ENCODE measurements at places on chromosomes 5 and 9.

DNA sequence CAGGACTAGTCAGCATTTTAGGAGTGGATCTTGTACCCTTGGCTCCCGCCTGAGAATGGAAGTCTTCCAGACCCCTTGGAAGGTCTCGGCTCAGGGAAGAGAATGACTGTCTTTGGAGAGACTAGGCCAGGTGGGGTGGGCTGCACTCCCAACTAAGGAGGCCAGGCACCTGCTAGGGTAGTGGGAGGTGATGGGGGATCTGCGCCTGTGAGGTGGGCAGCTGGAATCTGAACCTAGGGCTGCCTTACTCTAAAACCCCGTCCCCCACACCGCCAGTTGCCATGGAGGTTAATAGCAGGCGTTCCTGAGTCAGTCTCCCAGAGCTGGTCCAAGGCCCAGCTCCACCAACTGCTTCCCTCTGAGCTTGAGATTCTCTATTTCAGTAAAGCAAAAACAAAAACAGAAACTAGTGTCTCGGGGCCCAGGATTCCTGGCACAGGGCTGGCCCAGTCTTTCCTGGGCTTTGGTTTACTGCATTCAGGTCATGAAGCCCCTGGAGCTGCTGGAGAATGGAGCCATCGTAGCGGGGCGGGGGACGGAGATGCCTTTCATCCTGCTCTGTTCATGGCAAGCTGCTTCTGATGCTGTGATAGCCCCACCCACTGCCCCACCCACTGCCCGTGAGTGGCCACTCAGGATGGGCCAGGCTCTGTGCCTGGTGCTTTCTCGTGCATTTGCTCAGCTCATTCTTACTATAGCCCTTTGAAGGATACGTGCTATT is 57.5 kb downstream of the DAB2IP start:
- no peak for DNase-seq

GRCh38 chr5:96601715-96602244 is 60.4 kb upstream of the CAST start:
- DNase-seq = no peak

DNA sequence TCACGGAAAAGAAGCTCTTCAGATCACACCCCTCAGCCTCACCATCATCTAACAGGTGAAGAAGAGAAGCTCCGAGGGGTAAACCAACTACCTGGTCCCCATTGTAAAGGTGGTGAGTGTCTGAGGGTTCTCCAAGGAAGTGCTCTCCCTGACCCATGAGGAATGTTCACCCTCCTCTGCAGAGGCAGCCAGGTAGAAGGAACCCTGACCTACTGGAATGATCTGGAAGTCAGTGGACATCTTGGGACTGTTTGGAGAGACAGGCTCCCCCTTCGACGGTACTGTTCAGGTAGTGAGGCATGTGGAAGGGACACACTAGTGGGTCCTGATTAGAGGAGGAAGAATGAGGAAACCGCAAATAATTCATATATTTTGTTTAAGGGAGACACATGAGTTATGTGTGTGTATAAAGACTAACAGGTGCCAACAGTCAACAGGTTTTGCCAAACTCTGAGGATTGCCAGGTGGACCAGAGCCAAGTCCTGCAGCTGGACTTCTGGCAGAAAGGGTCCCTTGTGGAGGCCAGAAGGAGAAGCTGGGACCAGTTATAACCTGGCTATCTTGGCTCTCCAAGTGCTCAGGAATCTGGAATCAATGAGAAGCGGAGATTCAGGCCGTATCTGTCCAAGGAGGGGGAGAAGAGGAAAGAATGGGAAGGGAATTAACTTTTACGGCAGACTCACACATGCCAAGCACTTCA is 3.0 kb upstream of the ZBTB34 start:
- no peak for DNase-seq

DNA sequence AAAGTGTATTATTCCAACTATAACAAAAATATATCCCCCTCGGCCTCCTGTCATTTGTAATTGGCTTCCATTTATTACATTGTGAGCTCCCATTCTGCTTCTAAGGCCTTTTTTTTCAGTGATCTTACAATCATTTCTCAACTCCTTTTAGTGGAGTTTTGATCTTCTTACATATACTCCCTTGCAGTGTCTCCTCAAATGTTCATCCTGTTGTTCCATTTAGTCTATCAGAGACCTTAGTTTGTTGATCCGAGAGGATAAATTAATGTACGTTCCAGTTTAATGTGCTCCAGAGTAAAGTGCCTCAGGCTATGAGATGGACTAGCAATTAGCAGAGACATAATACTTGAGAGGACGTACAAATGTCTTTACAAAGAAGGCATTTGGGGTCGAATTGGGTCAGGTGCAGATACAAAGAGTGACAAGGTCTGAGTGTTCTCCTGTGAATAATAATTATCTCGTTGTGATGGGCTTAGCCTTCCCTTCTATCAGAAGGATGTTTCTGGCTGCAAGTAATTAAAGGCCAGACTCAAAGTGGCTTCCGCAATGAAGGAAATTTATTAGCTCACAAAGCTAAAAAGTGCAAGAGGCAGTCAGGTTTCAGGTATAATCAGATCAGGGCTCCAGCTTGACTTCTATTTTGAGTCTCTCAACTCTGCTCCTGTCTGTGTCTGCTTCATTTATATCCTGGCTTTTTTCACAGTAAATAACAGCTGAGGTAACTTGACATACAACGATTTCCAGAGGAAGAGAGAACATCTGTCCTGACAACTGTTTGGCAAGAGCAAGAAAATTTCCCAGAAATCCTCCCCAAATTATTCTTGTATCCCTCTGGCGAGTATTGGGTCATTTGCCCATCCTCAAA is 30.1 kb downstream of the ARRDC3 start:
- no peak for DNase-seq

- DNase-seq = no peak
Measured at GRCh38 chr9:2821855-2822254, 22.0 kb downstream of the PUM3 start.

DNA sequence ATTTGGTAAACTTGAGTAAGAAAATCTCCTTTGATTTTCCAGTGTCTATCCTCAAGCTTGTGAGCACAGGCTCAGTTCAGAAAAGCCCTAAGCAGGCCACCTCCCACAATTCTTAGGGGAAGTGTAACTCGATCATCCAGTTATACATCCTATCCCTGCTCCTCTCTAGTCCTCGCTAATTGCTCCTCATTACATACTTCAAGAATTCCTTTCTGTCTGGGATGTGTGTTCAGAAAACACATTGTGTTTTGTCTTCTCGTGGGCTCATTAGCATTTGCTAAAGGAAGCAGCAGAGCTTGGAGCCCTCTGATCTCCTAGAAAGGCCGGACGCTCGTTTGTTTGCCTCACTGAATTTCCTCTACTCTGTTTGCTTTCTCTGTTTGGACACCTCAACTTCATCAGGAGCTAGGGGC is 268.2 kb upstream of the RFX3 start:
- no peak for DNase-seq

- no peak for DNase-seq
Measured at GRCh38 chr9:21668516-21668915, 133.9 kb upstream of the MTAP start.

- DNase-seq = no peak
Measured at GRCh38 chr9:125679597-125680189, 27.3 kb downstream of the MAPKAP1 start.

- no peak for DNase-seq
Measured at GRCh38 chr9:81032831-81033230, 656.5 kb downstream of the TLE1 start.

DNA sequence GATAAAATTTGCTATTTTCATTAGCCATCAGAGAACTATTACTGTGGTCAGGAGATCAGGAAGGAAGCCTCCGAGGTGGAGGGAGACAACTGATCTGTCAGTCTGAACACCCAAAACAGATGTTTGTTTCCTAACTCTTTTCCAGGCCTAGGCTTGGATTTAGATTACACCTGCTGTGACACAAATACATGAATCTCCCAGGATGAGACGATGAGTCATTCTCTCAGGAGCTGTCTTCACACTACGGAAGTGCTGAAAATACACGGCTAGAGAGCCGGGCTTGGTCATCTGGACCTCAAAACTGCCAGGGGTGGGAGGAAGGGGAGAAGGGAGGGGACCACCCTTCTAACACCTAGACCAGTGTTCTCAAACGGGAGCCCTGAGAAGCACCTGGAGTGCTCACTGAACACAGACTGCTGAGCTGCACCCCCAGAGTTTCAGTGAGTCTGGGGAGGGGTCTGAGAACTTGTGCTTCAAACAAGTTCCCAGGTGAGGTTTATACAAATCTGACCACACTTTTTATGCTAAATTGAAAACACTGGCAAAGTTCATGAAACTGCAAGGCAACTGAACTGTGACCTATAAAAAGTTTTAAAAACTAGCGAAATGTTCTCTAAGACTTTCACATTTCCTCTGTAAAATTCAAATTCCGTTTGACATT is 80.3 kb upstream of the EQTN start:
- no peak for DNase-seq

GRCh38 chr5:168886157-168886556 is 307.0 kb upstream of the PANK3 start:
- no peak for DNase-seq

DNA sequence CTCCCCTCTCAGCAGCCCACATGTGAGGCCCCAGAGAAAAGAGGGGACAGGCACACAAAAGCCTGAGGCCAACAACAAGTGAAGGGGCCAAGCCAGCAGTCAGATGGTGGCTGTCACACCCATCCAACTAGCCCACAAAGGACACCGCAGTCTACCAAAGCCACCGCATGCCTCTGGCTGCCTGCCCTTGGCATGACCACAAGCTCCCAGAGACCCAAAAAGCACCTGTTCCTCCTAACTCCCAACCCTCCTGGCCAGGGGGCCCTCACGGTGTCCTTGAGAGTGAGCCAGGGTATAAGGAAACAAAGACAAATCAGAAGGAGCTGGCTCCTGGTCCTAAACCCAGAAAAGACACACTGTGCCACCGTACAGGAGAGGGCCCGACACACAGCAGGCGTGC is 77.8 kb upstream of the LRRTM2 start:
- no peak for DNase-seq

DNA sequence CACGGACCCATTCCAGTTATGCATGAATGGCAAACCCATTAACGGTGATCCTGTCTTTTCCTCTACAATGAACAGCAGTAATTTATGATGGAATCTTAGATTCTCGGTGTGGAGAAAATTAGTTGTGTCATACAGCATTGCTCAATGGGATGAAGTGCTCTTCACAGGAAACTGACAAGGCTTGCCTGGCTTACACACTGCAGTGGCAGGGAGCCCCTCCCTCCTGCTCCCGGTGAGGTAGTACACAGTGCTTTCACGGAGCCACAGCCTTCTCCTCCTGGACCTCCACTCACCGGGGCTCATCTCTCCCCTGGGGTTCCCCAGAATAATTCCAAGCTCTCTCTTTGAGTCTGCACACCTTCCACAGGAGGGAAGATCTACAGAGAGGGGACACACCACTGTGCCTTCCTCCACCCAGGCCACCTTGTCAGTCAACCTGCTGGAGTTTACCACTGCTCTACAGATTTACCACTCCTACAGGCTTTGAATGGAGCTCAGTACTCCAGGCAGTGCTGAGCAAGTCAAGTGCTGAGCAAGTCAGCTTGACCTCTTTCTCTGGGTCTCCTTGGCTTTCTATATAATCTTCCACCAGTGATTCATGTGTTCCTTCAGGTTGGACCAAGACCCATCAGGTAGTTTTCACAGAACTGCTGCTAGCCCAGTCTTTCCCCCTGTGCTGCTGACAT is 59.1 kb upstream of the TBC1D2 start:
- no peak for DNase-seq

GRCh38 chr9:123696476-123696875 is 233.4 kb downstream of the DENND1A start:
- DNase-seq = no peak

Data from cerebellar nuclear complex (tissue), 1 donor.